Right ventricle myocardium superior (tissue), 1 donor: ENCODE measurements at places on chromosomes 7 and 10. TPM values are rescaled to one million over a fixed set of nuclear protein-coding genes. Genes with fewer than 3 reads are reported as not detected.

DNA sequence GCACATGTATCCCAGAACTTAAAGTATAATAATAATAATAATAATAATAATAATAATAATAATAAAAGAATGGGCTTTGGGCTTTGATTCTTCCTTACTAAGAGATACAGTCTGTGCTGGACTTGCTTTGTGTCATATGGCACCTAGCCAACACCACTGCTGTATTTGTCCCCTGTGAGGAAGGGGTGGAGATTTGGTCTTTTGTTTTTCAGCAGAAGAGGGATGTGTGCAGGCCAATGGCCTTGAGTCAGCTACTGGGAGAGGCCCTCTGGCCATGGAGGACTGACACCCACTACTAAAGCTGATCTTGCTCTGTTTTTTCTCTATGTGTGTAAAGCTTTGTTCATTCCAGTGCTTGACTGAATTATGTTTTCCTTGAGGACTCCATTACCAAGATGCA, 573.0 kb upstream of the PCDH15 start:
- DNase-seq, result no peak

The H2BK1 gene
- total RNA-seq, result not detected

- DNase-seq, result no peak
These were observed 39.6 kb upstream of the SHH start for GRCh38 chr7:155851892-155852291.

The HK1 gene
- total RNA-seq, result 168 TPM

The DGKI gene
- 1.4 TPM for total RNA-seq

The CALML3 gene
- not detected for total RNA-seq

DNA sequence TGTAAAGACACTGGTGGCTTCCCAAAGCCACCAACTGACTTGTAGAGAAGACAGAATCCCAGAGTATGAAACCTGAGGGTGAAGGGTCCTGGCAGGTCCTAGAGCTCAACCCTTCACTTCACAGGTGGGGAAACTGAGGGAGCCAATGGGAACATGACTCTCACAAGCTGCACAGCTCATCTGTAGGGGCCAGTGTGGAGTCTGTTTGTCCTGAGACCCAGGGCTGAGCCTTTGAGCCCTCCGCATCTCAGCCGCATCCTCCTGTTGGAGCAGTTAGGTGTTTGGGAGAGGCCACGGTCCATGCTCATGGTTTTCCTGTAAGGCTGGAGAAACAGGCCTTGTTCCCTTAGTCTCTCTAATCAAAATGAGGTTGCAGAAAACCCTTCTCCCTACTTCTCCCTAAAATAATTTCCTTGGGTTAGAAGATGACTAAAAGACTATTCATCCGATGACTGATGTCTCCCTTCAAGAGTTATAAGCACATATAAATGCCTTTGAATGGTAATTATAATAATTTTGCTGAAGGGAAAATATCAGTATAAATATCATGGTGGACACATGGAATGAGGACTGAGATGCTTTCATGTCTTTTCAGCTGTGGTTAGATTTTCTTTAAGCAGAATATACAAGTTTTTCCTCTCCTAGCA, 10.3 kb downstream of the HTRA1 start:
- no peak for DNase-seq

DNA sequence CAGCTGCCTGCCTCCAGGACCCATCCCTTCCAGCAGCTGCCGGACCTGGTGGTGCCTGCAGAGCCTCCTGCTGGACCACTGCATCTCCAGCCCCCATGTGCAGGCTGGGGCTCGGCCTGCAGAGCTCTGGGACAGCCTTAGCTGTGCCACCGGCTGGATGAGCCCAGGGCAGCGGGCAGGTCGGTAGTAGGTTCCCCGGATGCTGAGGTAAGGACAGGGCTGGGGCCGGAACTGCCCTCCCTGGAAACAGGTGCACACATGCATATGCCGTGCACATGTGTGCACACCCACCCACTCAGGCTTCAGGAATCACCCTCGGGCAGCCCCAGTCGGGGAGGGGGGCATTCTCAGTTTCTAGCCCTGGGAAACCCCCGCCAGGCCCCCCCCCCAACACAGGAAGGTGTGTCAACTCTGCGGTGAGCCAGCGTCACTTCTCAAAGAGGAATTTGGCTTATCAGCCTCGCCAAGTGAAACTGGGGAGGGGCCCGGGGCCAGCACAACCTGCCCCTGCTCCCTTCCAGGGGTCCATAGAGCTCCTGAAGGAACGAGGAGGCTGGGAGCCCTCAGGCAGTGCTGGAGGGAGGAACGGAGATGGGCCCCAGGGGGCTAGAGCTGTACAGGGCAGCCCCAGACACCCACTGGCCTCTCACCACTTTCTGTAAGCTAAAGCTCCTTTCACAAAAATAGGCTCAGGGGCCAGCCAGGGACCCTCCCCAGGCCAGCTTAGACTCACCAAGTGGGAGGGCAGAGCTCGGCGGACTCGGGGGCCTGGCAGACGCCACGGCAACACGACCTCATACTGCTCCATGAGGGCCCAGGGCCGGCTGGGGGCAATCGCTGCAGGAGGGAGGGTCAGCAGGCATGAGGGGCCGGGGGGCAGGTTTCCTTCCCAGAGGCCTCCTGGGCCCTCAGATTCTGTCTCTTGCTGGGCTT, 1.7 kb downstream of the ADAM8 start:
- no peak for DNase-seq

The CDHR1 gene
- total RNA-seq, result 0.32 TPM

GRCh38 chr10:113891476-113891875, 37.0 kb downstream of the NHLRC2 start:
- no peak for DNase-seq

GRCh38 chr10:103616705-103617601, 123.4 kb downstream of the NEURL1 start:
- DNase-seq, result peak; percentile 87

The CRHR2 gene
- 0.24 TPM for total RNA-seq

DNA sequence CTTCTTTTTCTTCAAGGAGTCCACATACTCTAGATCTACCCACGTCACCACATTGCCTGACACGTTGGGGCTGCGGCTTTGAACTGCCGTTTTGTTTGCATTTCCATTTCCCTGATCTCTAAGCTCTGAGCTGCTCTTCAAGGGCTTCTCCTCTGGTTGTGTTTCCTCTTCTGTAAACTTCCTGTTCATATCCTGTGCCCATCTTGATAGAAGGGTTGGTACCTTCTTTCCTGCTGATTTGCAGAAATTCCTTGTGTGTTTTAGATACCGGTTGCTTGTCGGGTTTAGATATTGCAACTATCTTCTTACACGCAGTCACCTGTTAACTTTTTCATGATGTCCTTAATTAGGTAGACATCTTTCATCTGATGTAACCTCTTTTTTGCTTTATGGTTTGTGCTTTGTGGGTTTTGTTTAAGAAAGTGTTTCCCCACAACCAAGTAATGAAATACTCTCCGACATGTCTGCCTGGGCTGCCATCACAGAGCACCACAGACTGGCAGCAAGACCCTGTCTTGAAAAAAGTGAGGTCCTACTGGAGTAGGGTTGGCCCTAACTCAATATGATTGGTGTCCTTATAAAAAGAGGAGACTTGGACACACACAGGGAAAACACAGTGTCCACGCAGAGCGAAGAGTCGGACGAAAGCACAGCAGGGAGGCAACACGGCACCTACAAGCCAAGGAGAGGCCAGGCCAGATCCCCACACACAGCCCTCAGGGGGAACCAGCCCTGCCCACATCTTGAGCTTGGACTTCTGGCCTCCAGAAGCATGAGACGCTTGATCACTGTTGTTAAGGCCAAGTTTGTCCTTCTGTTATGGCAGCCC, 99.1 kb upstream of the PDGFA start:
- no peak for DNase-seq

DNA sequence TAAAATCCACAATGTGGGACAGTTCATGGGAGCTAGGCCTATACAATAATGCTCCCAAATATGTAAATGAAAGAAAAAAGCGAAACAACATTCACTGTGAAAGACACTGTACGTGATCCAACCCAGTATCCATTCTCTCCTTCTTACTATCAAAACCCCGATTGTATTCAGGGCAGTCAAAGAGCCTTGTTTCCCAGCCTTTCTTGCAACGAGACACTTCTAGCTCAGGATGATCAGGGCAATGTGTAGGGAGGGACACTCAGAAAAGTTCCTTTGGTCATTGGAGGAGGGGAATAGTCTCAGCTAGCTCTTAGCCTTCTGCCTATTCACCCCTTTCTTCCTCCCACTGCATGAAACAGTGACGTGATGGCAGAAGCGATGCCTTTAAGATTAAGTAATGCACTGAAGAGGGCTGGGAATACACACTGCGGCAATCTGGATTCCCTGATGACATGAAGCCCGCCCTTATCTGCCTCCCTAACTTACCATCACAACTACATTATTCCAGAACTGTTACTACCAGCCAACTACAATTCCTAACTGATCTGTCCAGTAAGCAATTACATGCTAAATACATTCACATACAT, 27.3 kb downstream of the UBE2H start:
- no peak for DNase-seq

DNA sequence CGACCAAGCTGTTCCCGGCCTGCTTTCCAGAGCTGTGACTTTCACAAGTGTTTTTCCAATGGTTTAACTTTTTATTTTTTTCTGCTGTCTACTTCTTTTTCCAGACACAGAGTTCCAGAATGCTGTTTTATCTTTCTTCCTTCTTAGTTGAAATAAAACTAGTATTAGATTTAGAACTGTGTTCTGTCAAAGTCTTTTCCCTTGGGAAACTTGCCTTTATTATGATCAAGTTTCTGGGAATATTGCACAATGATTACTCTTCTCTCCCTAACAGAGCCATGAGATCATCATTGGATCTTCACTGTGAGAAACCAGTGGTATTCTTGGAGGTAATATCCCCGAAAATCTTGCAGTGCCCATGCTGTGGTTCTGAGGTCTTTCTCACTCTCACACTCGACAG, 104.9 kb upstream of the KCND2 start:
- peak; percentile 31 for DNase-seq

DNA sequence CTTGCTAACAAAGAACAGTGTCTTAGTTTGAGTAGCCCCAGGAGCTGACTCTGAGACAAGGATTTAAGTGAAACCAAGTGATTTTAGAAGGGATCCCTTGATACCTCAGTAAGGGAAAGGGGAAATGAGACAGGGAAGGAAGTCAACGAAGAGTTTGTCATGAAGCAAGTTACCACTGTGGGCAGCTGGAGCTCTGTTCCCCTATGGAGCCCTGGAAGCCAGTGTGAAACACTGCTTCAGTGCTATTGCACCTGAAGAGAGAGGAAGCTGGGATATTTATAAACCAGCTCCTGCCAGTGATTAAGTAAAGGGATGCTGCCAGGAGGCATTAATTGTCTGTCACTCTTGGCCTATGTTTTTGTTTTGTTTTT, 58.9 kb upstream of the WAPL start:
- DNase-seq, result no peak

The CCDC146 gene
- 13.5 TPM for total RNA-seq

DNA sequence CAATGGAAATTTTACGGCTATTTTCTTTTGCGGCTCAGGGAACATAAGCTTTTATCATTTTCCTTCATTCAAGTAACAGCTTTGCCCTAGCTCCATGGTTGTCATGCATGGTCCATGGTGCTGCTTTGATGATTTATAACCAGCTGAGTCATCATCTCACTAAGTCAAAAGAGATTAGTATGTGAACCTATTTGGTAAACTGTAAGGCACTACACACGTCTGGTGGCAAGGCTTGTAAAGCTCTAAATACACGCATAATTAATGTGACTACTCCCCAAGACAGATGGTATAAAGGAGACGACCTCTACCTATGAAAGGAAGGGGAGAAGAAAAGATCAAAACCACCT, 340.2 kb downstream of the KCNMA1 start:
- no peak for DNase-seq

DNA sequence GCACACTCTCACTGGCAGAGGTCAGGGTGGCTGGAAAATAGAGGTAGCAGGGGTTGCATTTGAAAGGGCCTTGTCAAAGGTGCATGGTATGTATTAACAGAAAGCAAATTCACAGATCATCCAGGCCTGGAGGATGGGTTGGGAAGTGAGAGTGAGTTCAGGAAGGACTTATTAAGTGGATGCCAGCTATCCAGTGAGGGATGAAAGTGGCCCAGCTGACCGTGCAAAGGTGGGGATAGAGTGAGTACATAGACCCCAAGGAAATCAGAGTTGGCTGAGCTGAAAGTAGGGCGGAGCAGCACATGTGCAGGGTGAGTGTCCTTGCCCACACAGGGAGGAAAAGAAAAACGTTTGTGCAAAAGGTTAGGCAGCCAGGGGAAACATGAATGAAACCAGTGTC, 58.1 kb downstream of the HECW1 start:
- no peak for DNase-seq

- no peak for DNase-seq
These were observed 66.0 kb downstream of the SLC25A40 start for GRCh38 chr7:87810130-87810529.
